ENCODE measurements at places on chromosomes 2 and 18.

DNA sequence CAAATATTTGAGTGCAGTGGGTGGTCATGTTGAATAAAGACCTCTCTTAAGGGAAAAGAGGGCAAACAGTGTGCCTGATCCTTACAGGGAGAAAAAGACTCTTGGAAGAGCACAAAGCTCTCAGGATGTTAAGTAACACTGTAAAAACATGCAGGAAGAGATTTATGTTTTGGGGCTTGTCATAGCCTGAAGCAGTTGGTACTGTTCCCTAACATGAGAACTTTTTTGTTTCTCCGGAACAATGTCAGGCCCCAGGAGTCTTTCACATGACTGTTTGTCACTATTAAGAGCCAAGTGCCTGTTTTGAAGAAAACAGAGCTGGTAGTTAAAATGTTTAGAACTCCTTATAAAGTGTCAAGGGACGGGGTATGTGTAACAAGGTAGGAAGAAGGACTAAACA lies 83.7 kb upstream of the B3GNT2 start:
- DNase-seq = no peak

DNA sequence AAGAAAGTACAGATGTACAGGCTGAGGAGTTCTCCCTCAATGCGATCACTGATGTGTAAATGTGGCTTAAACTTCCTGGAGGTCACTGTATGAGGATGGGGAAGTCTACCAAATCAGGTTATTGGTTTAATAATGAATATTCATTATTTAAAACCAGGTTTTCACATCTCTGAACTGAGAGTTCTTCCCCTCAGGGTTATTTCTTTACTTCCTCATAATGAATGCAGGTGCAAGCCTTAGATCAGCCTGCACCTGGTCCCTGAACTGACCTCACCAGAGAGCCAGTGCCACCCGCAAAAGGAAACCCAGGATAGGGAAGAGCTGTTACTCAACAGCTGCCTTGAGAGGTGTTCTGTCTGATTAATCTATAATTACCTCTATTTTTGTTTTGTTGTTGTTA lies 369.0 kb downstream of the EPHA4 start:
- DNase-seq = no peak

DNA sequence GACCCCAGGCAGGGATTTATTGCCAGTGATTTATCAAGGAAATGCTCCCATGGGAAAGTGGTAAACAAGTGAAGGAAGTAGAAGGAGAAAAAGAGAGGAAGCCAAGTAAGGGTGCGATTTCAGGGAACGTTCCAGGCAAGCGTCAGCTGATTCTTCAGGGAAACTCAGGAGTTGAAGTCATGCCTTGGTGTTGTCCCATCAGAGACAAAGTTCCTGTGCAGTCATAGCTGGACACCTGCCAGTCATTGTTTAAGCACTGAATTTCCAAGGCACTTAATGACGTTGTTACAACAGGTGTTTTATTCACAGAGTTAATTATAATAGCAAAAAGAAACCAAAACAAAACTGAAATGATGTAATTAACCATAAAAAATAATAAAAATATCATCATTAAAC lies 381.8 kb upstream of the CRIM1 start:
- no peak for DNase-seq

DNA sequence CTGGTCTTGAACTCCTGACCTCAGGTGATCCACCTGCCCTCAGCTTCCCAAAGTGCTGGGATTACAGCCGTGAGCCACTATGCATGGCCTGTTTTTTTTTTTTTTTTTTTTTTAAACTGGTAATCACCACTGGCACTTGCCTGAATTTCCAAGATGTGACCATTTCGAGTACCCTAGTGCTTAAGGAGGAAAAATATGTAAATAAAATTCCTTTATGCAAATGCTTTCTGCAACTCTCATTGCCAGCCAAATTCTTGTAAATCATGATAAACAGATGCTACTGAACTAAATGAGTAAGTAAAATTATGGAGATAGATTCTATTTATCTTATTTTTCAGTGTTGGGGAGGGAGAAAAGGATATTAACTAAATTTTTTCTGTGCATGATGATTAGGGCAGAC lies 18.6 kb downstream of the CDCA7 start:
- no peak for DNase-seq

DNA sequence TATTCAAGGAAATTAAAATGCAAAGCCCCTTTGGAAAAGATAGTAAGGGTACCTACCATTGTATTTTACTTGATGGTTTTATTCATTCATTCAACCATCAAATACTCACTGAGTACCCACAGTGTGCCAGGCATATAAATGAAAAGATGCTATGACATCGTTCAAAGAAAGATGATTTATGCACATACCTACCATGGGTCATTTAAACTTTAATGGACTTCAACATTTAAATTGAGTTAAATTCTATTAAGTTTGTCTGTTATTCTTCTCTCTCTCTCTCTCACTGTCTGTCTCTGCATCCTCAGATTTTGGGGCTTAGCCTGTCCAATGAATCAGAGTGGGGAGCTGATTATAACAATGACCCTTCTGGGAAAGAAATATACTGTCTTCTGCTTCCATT lies 87.9 kb downstream of the CERS6 start:
- DNase-seq = no peak

DNA sequence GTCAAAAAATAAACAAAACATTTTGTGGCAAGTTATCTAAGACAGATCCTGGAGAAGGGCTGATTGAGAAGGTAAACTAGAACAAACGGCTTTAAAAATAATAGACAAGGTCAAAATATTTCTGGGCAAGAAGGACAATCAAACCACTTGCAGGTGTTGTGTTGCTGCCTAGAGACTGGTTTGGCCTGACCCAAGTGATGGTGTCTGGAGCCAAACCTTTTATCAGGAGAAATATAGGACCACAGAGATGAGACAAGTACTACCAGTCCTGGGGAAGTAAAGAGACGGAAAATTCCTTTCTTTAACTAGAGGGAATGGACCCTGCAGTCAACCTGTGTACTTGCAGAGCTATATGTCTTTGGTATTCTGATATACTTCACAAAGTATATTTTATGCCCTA lies 44.2 kb downstream of the PLCL1 start:
- DNase-seq = no peak

GRCh38 chr2:51290725-51291124 lies 258.8 kb upstream of the NRXN1 start:
- no peak for DNase-seq

GRCh38 chr2:233446121-233446520 lies 91.8 kb downstream of the DGKD start:
- DNase-seq = no peak

DNA sequence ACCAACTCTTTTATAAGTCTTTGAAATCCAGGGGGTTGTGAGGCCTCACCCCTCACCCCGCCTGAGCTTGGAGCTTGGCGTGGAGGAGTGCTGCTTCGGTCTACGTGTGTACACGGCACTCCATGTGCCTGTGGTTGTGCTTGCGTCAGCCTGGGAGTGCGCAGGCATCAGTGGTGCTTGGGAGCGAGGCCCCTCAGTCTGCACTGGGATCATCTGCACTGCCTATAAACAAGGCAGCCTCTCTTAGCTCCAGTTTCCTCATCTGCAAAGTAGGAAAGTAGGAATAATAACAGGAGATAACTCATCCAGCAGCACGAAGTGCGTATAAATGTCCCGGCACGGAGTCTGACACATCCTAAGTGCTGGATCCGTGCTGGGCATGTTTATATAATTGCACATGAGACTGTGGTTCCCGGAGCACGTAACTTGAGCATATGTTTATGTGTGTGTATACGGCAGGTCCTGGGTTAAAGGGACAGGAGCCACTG lies 1.2 kb downstream of the GYPC start:
- peak; percentile 31 for DNase-seq

All from CD4-positive, CD25-positive, alpha-beta regulatory T cell (primary cell).